Muscle of arm (tissue), 14 donors: ENCODE measurements at places on chromosomes 3 and 15.

DNA sequence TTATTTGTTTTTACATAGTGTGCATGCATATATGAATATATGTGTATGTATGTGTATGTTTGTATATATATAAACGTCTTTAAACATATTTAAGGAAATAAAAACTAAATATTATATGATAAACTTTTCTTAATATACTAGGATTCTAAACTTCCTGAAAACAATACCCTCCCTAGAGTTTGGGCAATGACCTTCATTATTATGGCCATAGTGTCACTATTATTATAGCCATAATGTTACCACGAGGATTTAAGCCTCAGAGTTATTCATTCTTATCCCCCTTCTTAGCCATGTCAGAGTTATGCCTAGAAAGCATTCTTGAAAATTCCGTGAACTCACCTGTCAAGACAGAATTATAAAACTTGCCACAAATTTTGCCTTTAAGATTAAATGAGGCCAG lies 335.5 kb downstream of the ERC2 start:
- no peak for DNase-seq

DNA sequence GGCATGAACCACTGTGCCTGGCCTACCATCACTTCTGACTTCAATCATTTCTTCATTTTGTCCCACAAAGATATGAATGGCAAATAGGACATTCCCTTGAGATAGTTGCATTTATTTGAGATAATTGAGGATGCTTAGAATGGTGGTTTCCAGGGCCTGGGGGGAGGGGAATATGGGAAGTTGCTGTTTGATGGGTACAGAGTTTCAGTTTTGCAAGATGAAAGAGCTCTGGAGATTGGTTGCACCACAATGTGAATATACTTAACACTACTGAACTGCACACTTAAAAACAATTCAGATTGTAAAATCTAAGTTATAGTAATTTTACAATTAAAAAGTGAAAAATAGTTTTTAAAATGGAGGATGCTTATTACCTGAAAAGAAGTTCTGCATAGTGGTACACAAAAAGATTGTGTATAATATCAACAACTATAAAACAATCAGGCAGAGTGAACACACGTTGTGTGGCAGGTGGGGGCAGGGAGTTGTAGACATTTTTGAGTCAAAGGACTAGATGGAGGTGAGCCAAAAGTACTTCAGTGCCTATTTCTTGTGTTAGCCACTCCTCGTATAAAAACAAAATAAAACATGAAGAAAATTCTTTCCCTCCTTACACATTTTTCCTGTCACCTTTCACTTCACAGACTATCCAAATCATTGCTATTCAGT lies 18.5 kb upstream of the RIOX2 start:
- no peak for DNase-seq

GRCh38 chr3:125151442-125151817 lies 61.1 kb downstream of the SLC12A8 start:
- DNase-seq, result no peak

GRCh38 chr15:70149667-70150404 lies 52.1 kb upstream of the TLE3 start:
- DNase-seq, result no peak

GRCh38 chr15:90364251-90364650 lies 12.2 kb downstream of the ZNF774 start:
- DNase-seq, result no peak
